Mesenchymal stem cell (in vitro differentiated cells and primary cell): ENCODE measurements at places on chromosomes 2 and 18.

GRCh38 chr2:145095641-145096435, 575.9 kb upstream of the ZEB2 start:
- peak; percentile 91 for DNase-seq

GRCh38 chr2:121492409-121492808, 38.3 kb upstream of the RNU4ATAC start:
- no peak for DNase-seq

- DNase-seq, result no peak
Observed at GRCh38 chr18:785242-785641, 26.8 kb downstream of the YES1 start.

GRCh38 chr2:74024216-74024615, 39.5 kb downstream of the TET3 start:
- DNase-seq, result no peak

DNA sequence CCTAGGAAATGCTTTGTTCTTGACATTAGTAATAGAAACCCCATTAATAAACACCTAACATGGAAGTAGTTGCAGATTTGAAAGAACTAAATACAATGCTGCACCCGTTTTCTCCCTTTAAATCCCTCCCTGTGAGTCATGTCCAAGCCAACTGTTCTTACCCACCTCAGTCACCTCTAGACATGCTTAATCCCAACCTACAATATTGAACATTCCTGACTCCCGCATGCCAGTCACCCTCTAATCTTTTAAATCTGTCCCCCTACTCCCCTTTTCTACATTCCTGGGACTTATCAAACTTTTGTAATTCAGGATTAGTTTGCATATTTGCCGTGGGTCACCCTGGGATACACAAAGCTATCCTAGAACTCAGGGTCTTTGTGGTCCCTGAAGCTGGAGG, 374.6 kb downstream of the IRS1 start:
- peak; percentile 17 for DNase-seq

- no peak for DNase-seq
Observed at GRCh38 chr18:24078391-24078790, 60.5 kb upstream of the CABYR start.

DNA sequence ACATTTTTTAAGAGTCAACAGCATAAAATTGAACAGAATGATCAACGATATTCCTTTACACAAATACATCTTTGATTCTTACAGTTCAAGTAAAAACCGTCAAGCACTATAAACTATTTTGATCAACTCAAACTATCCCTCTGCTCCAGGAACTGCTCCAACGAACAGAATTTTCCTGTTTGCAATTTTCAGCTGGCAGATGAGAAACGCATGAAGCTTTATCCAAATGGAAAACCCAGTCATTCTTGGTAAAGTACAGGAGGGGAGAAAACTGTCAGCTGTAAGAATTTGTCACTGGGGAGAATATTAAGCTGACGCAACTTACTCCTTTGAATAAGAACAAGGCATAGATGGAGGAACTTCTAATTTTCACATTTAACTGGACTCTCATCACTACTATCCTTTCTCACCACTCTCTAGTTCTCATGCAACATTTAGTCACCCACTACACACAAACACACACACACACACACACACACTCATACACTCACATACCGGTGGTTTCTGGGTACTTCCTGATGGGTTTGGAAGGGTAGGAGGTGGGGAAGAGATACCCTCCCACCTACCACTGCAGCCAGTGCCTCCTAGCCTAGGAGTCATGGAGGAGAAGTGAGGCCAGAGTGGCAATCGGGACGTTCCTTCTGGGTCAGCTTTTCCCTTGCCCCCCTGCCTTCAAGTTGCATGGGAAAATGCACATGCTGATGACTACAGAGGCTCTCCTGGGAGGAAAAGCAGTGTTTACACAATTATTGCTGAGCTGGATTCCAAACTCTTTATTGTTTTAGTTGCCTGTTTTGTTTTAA, 54.0 kb upstream of the SPATS2L start:
- peak; percentile 95 for DNase-seq

- DNase-seq, result peak; percentile 25
Observed at GRCh38 chr2:222797261-222797660, 63.6 kb upstream of the ACSL3 start.
